ENCODE measurements at places on chromosomes 2 and 18.

GRCh38 chr2:181264441-181264840 is 192.7 kb upstream of the ITGA4 start:
- peak; percentile 59 for DNase-seq

DNA sequence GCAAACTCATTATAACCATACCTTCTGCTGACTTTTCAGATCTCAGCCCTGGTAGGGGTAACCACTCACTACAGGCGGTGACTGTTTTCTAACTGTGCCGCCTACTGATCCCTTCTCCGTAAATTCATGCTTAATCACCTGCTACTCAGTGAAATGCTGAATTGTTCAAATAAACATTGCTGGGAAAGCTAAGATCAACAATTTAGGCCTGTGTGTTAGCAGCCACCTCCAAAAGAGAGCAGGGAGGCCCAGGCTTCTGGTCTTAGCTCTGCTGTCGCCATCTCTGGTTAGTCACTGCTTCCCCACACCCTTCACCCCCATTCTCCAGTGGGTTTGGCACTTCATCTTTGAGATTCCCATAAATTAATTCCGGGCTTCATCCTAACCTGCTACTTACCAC is 21.8 kb upstream of the NT5C1B start:
- no peak for DNase-seq

- no peak for DNase-seq
These were observed at the start of gene CDKL4 for GRCh38 chr2:39243469-39244123. Gene CDKL4, minus strand, starts transcription at chr2:39243970.

DNA sequence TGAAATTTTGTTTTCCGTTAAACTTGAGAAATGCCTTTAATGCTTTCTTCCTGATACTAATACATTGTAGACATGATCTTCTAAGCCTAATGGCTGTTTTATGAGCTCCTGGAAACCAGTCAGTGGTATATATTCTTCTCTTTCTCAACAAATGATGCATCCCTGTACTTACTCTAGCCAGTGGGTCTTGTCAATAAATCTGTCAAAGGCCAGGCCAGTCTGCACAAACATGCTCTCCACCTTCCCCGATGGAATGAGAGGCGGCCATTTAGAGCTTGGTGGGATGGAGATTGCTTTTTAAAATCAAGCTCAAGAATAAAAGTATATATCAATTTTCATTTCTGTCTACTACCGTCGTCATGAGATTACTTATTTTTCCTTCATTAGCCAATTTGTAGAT is 140.1 kb downstream of the LYPD6B start:
- no peak for DNase-seq

- DNase-seq = peak; percentile 78
These were observed 48.5 kb downstream of the KCNIP3 start for GRCh38 chr2:95345563-95346230.

DNA sequence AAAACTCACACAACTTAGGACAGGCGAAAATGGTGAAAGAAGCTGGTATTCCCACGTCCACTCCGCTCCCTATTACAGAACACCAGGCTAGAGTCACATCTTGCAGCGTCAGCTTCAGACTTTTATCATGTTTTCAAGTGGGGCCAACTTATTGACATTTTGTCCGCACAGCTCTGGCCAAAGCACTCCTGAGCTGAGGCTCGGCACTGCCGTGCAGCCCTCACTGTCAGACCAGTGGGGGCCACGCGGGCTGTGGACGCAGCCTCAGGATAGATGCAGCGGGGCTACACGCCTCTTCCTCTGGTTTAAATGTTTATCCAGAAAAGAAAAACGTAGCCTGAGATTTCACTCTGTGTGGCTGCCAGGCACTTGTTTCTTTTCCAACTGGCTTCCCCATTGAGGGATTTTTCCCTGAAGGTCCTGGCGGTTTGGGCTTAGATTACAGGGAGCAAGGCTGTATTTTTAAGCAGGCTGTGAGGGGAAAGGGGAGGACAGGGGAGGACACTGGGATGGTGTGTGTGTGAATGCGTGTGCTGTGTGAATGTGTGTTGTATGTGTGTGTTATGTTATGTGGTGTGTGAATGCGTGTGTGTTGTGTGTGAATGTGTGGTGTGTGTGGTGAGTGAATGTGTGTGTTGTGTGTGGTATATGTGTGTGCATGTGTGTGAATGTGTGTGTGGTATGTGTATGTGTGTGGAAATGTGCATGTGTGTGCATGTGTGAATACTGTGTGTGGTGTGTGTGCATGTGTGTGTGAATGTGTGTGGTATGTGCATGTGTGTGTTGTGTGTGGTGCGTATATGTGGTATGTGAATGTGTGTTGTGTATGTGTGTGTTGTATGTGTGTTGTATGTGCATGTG is 267.6 kb downstream of the DCDC2C start:
- no peak for DNase-seq

DNA sequence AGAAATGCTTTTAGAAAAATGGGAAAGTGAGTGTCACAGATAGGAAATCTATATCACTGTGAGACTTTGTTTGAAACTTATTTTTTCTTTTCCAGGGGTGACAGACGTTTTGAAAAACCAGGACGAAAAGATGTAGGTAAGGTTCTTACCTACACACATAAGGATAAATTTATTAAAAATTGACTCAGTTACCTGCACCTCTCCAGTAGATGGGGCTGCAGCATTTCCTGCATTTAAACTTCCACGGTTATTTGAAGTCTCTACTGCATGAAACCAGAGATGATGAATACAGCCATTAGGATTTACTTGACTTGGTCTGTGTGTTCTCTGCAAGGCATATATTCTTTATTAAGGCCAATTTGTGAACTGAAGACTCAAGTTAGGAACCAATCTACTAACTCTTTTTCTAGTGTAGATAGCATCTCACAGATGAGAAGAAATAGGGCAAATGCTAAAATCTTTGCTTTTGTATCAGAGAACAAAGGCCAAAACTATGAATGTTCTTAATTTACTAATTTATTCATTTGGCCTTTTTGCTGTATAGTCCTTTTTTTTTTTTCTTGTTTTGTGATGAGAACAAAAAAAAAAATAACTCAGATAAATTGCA is 15.0 kb downstream of the KCNJ13 start:
- peak; percentile 4 for DNase-seq

GRCh38 chr2:240595381-240596079 is 9.0 kb downstream of the CAPN10 start:
- DNase-seq = no peak

- no peak for DNase-seq
These were observed 56.9 kb downstream of the SMAD7 start for GRCh38 chr18:48893608-48894600.

DNA sequence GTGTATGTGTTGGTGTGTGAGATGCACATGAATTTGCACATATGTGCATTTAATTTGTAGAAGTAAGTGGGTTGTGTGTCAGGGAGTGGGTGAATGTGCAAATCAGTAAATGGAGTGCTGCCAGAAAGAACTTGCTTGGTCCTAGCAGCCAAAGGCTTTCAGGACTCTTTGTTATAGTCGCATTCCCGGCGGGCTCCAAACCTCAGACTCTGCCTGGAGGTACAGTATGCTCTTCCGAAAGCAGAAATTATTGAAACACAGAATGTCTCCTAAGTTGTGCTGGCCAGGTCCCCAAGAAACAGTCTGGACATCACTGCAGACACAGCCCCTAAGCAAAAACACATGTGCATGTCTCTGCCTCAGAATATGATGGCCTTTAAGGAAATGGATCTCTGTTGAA is 232.4 kb downstream of the INSIG2 start:
- DNase-seq = no peak

DNA sequence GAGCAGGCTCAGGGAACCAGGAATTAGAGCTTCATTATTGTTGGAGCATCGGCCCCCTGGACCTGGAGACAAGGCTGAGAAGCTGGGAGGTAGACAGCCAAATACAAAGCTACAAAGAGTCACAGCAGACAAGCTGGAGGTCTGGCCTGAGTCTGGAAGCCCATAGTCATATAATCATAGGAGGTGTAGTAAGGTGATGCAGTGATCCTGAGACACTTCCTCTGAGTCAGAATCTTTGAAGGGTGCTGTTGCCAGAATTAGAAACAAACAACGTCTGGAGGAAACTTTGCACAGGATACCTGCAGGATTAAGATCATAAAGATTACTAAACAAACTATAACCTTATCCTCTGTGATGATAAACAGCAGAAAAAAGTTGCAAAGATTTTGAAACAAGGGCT is 213.8 kb downstream of the DSC3 start:
- no peak for DNase-seq

GRCh38 chr18:12640881-12641200 is 17.1 kb downstream of the SPIRE1 start:
- no peak for DNase-seq

DNA sequence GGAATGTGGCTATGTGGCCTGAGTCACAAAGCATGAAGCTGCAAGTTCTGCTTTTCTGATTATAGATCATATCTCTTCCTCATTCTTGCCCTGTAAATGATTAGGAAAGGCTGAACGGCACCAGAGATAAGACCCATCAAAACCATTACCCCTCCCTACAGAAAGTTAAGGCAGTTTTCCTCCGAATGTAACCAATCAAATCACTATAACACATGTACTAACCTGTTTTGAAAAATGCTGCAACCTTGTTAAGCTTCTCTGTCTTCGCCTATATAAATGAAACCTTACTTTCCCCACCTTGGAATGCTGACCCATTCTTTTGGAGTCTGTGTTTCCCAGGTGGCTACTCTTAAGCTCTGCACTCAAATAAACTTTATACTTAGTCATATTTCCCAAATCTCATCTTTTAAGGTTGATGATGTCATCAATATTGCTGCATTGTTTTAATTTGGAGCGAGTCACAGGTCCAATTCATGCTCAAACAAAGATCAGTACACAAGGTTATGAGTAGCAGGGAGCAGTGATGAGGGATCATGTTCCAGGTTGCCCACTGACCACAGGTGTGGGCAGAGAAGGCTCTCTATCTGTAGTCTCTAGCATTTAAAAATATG is 662.3 kb downstream of the IRS1 start:
- DNase-seq = peak; percentile 21

DNA sequence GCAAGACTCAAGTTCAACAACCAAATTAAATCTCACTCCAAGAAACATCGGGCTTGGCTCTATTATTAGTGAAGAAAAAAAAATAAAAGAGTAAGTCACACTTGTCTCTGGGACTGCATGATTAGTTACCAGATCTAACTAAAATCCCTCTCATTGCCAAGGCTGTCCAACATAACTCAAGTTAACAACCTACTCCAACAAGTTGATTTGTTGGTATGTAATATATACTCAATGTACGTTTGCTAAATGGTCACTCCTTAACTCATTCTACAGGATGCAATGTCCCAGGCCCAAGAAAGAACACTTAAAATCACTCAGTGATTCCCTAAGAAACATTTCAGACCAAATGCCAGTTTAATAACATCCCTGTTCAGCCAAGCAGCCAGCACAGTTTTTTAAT is 95.1 kb downstream of the DYM start:
- DNase-seq = no peak

- no peak for DNase-seq
These were observed 200.7 kb upstream of the TNP1 start for GRCh38 chr2:217060516-217060915.

GRCh38 chr2:120760446-120761135 is 24.9 kb downstream of the GLI2 start:
- no peak for DNase-seq

GRCh38 chr2:226905718-226906117 is 69.9 kb downstream of the RHBDD1 start:
- DNase-seq = no peak

DNA sequence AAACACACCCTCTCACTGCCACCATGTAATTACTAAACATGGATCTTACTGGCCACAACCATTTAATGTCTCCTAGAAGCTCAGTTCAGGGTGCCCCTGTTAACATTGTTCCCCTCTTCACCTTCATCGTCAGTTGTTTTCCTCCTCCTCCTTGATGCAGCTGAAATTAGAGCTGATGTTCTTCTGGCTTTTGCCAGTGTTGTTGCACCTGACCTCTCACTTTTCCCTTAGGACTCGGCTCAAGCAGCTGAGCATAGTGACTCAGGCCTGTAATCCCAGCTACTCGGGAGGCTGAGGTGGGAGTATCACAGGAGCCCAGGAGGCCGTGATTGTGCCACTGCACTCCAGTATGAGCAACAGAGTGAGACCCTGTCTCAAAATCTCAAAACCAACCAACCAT is 70.8 kb downstream of the ACSL3 start:
- DNase-seq = no peak

DNA sequence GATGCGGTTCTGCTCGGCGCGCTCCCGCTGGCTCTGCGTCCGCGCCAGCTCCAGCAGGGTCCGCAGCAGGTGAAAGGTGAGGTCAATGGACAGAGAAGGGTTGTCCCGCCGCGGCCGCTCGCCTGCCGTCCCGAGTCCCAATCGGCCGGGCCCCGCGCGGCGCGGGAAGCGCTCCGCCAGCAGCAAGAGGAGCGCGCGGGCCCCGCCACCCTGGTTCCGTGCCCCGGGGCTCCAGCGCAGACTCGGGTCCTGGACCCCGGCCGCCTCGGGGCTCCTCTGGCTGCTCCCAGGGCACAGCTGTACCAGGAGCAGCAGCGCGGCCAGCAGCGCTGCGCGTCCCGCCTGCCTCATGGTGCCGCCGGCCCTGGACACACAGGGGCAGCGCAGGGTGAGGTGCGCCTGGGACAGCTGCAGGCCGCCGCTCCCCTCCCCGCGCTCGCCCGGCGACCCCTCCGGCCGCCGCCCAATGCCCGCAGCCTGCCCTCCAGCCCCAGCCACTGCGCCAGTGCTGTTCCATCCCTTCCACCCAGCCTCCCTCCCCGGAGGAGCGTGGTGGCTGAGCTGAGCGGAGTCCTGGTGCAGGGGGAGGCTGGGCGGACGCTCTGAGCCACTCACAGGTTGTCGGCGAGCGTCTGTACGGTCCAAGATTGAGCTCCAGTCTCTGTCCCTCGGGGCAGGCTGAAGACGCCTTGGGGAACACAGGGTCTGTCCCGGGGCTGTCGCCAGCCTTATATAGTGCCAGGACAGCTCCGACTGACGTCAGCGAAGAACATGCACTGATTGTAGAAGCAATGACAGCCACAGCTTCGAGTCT is 493 bp downstream of the UCN start:
- no peak for DNase-seq

- DNase-seq = no peak
These were observed 38.6 kb upstream of the GALNT5 start for GRCh38 chr2:157218911-157219310.

DNA sequence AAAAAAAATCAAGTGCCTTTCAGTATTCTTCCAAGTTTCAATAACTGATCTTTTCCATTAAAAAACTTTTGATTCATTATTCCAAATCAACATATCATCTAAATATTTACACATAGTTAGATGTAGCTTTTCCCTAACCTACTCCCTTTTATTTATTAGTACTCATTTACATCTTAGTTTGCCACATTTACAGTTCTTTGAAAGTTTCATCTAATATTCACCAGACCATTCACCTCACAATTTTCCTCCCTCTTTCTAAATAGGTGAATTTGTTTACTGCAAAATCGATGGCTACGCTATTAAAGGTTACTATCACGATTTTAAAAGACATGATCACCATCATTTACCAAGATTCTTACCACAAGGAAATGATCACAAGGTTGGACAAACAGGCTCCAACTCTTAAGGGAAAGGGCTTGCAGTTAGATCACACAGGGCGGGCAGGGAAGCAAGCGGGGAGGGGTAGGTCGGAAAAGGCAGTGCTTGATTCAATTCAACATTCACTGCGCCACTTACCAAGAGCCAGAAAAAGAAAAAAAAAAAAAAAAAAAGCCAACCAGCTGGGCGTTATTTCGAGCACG is 654 bp upstream of the MARCHF7 start:
- DNase-seq = no peak
